Colonic mucosa (tissue), 4 donors: ENCODE measurements at places on chromosomes 12 and 14. TPM values are rescaled to one million over a fixed set of nuclear protein-coding genes. Genes with fewer than 3 reads are reported as not detected.

GRCh38 chr14:101889366-101889765, 75.0 kb upstream of the DYNC1H1 start:
- DNase-seq = peak; percentile 10

DNA sequence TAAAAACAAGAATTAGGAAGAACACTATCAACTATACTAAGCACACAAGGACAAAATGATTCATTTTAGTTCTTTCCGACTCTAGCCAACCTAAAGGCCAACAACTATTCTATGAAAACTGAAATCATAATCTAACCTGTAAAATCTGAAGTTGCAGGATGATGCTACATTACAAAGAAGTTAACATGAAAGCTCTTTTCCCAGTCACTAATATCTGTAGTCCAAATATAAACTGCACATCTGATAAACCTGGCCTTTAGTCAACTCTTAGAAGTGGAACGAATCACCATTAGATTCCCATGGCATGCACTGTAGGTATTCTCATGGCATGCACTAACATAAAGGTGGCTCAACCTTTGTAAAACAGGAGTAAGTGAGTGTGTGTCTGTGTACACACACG, 41.7 kb downstream of the BLTP3B start:
- DNase-seq = no peak

DNA sequence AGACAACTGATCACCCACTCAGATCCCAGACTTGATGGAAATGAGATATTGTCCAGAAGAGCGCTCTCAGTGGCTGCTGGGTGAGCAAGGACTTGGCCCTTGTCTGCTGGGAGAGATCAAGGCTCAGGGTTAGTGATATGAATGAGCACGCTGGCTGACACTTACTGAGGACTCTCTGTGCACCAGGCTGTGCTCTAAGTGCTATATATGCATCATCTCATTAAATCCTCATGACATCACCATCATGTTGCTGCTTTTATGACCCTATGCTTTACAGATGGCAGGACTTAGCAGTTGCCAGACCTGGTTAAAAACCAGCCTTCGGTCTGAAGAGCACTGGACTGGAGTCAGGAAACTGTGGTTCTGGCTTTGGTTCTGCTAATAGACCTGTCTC, 260.9 kb downstream of the VRK1 start:
- DNase-seq = no peak

- DNase-seq = no peak
These were observed 35.9 kb downstream of the BBS10 start for GRCh38 chr12:76312315-76312714.

GRCh38 chr12:16939871-16940306, 333.9 kb upstream of the LMO3 start:
- DNase-seq = peak; percentile 62

DNA sequence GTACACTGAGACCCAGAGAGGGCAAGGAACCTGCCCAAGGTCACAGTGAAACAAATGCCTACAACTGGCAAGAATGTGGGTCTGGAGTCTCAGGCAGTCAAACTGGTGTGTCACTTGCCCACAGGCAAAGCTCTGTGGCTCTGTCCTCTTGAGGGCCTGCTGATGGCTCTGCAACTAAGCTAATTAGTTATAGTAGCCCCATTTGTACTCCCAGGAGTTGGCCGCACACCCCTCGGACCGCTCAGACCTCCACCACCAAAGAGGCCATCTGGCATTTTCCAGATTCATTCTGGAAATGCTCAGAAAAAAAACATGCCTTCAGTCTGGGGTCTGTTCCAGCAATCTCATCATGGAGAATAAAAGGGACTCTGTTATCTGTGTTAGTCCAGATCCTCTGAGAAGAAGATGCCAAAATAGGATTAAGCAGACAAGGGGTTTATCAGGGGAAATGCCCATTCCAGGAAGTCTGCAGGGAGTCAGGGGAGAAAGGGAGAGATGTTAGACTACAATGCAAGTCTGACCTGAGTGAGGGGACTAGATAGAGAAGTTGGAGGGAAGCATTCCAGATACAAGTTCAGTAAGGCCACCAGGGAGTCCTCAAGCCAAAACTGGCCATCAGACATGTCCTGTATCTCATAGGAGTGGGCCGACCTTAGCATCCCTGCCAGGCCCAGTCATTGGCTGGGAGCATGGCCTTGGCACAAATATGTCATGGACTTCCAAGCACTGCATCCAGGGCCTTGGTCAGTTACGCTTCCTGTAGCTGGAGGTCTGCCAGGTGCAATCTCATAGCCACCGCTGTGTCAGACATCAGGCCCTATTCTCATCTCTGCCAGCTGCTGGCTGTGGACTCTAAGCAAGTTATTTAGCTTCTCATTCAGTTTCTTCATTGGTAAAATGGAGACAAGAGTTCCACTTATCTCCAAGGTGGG, 15.4 kb upstream of the OAS1 start:
- DNase-seq = no peak

GRCh38 chr12:133203344-133204263, 22.3 kb downstream of the ZNF268 start:
- no peak for DNase-seq

DNA sequence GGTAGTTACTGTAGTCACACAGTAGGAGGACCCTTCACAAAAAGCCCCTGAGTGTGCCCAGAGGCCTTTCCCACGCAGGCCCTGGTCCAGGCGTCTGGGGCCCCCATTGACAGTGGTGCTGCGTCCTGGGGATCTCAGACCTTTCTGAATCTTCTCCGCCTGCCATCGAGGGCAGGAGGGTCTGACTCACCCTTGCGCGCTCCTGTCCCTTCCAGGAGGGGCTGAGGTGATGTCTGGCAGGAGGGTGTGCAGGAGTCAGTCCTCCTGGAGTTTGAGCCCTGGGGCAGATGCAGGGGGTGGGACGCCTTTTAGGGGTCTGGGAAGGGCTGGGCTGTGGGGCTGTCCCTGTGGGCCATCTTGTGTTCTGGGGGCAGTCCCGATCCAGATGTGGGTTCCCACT, 386.8 kb downstream of the TMEM121 start:
- DNase-seq = no peak

DNA sequence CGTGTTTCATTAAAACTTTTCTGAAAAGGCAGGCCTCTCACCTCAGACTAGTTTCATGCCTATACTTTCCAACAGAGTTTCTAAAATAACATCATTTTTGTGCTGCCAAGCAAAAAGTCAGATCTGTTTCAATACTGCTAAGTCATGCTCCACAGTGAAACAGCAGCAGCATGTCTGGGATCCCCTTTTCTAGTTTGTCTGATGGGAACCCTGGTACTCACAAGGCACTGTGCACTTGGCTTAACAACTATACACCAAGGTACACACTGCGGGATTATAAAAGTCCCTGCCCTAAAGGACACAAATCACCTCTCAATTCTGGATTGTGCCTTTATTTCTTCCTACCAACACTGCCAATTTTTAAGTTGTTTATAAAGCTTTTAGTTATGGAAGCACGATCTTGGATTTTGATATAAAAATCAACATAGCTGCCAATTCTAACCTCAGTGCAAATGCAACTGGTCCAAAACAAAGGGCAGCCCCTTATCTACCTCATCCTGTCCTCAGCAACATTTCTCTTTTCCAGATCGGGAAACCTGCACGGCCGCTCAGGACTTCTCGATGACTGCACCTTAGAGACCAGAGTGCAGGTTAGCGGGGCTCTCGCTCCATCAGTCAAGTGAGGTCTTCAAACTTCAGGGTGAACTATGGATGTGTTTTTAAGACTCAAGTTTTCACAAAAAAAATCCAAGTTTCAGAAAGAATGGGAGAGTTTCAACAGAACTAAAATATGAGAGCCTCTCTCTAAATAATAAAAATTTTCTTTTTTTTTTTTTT, 1.7 kb upstream of the EIF5 start:
- DNase-seq = no peak

- DNase-seq = no peak
These were observed 36.7 kb upstream of the CLIP1 start for GRCh38 chr12:122459211-122459610.

DNA sequence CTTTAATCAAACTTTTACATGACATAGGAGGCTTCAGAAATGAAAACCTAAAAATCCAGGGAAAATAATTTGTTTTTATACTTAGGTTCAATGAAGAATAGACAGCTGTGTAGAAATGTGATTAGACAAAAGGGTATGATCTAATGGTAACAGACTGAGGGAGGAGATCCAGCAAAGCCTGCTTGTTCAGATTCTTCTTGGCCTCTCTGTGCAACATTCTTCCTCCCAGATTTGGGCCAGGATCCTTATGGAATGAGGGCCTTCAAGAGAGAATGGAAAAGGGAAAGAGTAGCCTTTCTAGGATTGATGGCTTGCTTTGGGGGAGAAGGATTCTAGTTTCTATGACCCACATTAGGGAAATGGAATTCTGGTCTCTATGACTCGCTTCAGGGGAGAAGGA, 94.5 kb upstream of the G2E3 start:
- DNase-seq = no peak

Gene APOF
- 0.15 TPM for total RNA-seq

Gene FOXM1
- total RNA-seq = 89.3 TPM

Gene PSMA3
- 182 TPM for total RNA-seq

Gene IKZF4
- 4.7 TPM for total RNA-seq

Gene CD4
- 13.4 TPM for total RNA-seq

Gene SDR9C7
- total RNA-seq = not detected
